ENCODE measurements at places on chromosomes 13 and 19.

DNA sequence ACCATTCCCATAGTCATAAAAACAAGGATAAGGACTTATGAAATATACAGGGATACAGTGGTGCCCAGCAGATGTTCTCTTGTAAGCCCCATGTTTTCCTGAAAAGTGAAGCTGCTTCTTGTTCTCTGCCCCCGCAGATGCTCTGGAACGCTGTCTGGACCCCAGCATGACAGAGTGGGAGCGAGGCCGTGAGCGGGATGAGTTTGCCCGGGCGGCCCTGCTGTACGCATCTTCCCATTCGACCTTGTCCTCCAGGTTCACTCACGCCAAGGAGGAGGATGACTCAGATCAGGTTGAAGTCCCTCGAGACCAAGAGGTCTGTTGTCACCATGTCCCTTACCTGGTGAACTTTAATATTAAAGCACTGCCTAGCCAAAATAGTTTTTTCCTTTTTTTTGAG is 20.3 kb upstream of the WDR88 start:
- DNase-seq: no peak

GRCh38 chr13:75960538-75960994 is 324.4 kb downstream of the LMO7 start:
- no peak for DNase-seq

DNA sequence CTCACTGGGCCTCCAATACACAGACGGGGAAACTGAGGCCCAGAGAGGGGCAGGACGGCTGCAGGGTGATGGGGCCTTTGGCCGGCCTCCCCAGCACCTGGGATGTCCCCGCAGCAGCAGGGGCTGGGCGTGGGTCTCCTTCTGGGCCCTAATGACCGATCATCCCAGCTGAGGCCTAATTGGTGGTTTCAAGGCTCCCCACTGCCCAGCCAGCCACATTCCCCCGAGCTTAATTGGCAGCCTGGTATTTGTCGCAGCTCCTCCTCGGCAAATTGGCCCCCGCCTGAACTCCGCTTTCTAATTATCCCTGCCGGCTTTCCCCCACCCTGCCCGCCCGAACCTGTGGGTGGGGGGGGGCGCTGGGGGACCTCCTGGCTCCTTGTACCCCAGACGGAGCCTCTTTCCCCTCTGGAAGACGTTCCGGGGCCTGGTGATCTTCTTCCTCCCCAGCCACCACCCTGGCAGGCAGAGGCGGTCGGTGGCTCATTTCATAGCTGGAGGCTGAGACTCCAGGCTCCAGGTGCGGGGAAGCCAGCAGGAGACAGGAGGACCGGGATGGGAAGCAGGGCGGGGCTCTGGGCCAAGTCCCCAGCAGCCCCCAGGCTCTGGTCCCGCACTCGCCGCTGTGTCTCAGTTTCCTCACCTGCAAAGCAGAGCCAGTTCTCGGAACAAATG is 27.2 kb upstream of the WDR18 start:
- no peak for DNase-seq

GRCh38 chr13:36913463-36913862 is 6.6 kb downstream of the SMAD9 start:
- DNase-seq: no peak

DNA sequence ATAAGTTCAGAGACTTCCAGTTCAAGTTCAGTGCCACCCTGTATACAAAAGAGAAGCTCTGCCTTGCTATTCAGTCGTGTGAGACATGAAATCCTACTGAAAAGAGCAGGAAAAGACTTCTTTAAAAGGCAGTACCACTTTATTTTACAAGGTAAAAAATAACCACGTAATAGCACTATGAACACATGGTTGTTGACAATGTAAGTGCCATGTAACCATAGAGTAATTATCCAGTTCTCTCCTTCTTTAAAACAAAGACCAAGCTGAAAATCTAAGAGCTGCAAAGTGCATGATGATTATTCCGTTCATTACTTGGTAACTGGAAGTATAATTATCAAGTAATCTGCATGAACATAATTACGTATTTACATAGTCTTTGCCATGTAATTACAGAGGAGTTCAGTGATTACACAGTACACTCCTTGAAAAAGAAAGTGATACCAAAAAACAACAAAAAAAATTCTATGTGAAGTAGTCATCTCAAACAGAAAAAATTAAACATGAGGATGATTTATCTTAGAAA is 288.7 kb downstream of the EFNB2 start:
- DNase-seq: no peak

DNA sequence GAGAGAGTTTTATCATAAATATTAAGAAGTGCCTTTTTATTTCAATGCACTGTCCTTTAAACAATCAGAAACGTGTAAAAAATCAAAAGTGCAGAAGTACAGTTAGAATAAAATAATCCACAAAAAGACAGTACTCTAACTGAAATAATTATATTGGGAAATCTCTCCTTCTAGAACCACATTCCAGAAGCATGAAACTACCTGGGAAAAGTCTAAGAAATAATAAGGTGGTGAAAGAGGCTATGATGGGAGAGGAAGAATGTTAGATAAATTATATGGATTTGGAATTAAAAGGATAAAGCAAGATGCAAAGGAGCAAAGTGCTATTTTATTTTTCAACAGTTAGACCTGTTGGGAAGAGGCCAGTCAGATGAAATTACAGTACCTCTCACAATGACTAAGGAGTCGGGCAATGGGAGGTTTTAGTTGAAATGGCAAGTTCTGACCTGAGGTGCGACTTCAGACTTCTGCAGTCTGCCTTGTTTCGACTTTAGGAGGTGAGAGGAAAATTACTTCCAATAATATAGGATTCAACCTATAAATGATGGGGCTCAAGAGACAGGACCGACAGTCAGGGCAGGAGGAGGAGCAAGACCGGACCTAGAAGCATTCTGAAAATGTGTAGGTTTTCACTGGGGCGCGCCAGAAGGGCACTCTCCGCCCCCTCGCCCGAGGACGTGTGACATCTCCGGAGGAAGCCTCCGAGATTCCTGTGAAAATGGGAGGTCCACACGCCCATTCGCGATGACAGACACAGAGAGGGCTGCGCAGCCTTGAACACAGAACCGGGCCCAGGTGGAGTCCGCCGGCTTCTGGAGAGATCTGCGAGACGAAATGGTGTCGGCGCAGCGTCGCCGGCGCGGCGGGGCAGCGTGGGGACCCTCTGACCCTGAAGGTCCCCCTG is 717 bp downstream of the SPRYD7 start:
- peak; percentile 63 for DNase-seq
